Smooth muscle cell of trachea (primary cell): ENCODE measurements at places on chromosomes 4 and X. TPM values are rescaled to one million over a fixed set of nuclear protein-coding genes. Genes with fewer than 3 reads are reported as not detected.

Gene IL9R
- total RNA-seq = 0.15 TPM in 1 of 2 replicates, not detected in the other

Gene CHRNA9
- total RNA-seq = not detected in 2 replicates

Gene ALAS2
- not detected in 2 replicates for total RNA-seq

Gene USP46
- 14.6 and 15.0 TPM in 2 replicates for total RNA-seq

Gene RRH
- under 0.01 and 0.17 TPM in 2 replicates for total RNA-seq

Gene NLGN3
- 1.3 and 2.3 TPM in 2 replicates for total RNA-seq

Gene CCNB3
- under 0.01 and 0.17 TPM in 2 replicates for total RNA-seq

Gene PSAPL1
- total RNA-seq = not detected in 2 replicates

Gene CCDC158
- total RNA-seq = under 0.01 and 0.83 TPM in 2 replicates

Gene KLF8
- total RNA-seq = 2.8 and 3.6 TPM in 2 replicates

Gene LIN54
- 12.4 and 20.2 TPM in 2 replicates for total RNA-seq

Gene SUPT20HL1
- 0.15 and 0.17 TPM in 2 replicates for total RNA-seq

Gene APLN
- 0.87 and 8.4 TPM in 2 replicates for total RNA-seq

Gene ADAMTS3
- total RNA-seq = 4.0 and 5.1 TPM in 2 replicates

Gene GPR34
- not detected in 2 replicates for total RNA-seq

Gene ABCG2
- total RNA-seq = 1.0 and 1.7 TPM in 2 replicates

Gene ACOT9
- 54.9 and 91.3 TPM in 2 replicates for total RNA-seq

Gene SPOCK3
- total RNA-seq = 0.17 and 0.44 TPM in 2 replicates

Gene ZCCHC4
- 12.2 and 16.9 TPM in 2 replicates for total RNA-seq

Gene SLC2A9
- 0.73 and 2.8 TPM in 2 replicates for total RNA-seq

Gene AGA
- total RNA-seq = 44.0 and 69.2 TPM in 2 replicates

Gene FAM9B
- total RNA-seq = not detected in 2 replicates

Gene ZNF280C
- total RNA-seq = 3.6 and 4.8 TPM in 2 replicates

Gene FAM149A
- 6.3 and 8.8 TPM in 2 replicates for total RNA-seq

Gene DUSP9
- under 0.01 TPM in 1 of 2 replicates, not detected in the other for total RNA-seq

Gene KLB
- total RNA-seq = 0.15 TPM in 1 of 2 replicates, not detected in the other

Gene ASB12
- under 0.01 TPM in 1 of 2 replicates, not detected in the other for total RNA-seq

Gene CPE
- 9.2 and 30.8 TPM in 2 replicates for total RNA-seq

Gene RTL3
- under 0.01 and 0.29 TPM in 2 replicates for total RNA-seq

Gene CSAG3
- total RNA-seq = not detected in 2 replicates

Gene GPR78
- 0.33 TPM in 1 of 2 replicates, not detected in the other for total RNA-seq

Gene ZFP42
- 0.15 and 0.33 TPM in 2 replicates for total RNA-seq

Gene NLGN4X
- under 0.01 and 0.15 TPM in 2 replicates for total RNA-seq

Gene TIMM8A
- 3.5 and 3.9 TPM in 2 replicates for total RNA-seq

Gene FAT4
- 18.5 and 23.6 TPM in 2 replicates for total RNA-seq

Gene SHOX
- not detected in 2 replicates for total RNA-seq

Gene GPM6B
- 5.3 and 14.3 TPM in 2 replicates for total RNA-seq

Gene TCEAL9
- total RNA-seq = 77.6 and 144 TPM in 2 replicates
